Lung (tissue), 17 donors: ENCODE measurements at places on chromosomes 1 and 21. TPM values are rescaled to one million over a fixed set of nuclear protein-coding genes. Genes with fewer than 3 reads are reported as not detected.

- H3K4me3 ChIP-seq: no peak overlapping the region
- no peaks in the 10 kb centered on the region for H3K27me3 ChIP-seq
- H3K36me3 ChIP-seq: no peaks in the 10 kb centered on the region
These were observed 15.9 kb upstream of the EDN2 start for GRCh38 chr1:41500378-41500777.

FAM163A gene
- not detected for total RNA-seq

- no peak overlapping the region for H3K4me3 ChIP-seq
- H3K4me1 ChIP-seq: peaks cover 20% of the 10 kb centered on the region
- no peaks in the 10 kb centered on the region for H3K27me3 ChIP-seq
- no peak for DNase-seq
- H3K27ac ChIP-seq: no peak overlapping the region
- H3K36me3 ChIP-seq: no peaks in the 10 kb centered on the region
These were observed 79.5 kb upstream of the ZNF648 start for GRCh38 chr1:182141040-182141439.

DNA sequence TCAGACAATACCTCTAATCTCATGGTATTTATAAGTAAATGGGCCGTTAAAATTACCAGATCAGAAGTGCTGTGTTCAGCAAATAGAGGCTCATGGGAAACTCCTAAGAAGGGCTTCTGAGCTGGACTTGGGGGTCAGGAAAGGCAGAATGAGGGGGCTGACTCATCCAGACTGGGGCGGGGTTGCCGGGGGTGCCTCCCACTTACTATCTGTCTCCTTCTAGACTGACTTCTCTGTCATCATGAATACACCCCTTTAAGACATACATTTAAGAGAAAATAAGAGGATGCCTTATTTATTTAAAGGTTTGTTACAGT is 96.0 kb upstream of the ERRFI1 start:
- H3K4me1 ChIP-seq: no peaks in the 10 kb centered on the region
- peak overlapping the region; percentile 85 for H3K27ac ChIP-seq
- no peak overlapping the region for H3K4me3 ChIP-seq
- DNase-seq: no peak

DNA sequence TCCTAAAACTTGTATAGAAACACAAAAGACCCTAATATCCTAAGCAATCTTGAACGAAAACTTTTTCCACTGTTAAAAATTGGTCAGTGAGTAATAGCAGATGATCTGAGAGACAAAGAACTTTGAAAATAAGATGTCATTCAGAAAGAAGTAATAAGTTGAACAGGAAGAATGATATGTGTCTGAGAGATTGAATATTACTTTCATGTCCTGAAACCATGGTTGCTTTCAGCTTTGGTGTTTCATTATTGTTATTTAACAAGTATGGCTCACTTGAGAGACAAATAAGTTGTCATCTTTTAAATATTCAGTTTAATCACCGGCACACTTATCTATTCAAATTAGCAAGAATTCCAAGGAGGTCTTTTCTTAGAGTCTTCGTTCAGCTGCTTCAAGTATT is 11.4 kb downstream of the PRKACB start:
- H3K4me3 ChIP-seq: no peak overlapping the region
- DNase-seq: no peak
- no peaks in the 10 kb centered on the region for H3K4me1 ChIP-seq
- H3K27ac ChIP-seq: no peak overlapping the region
- no peaks in the 10 kb centered on the region for H3K27me3 ChIP-seq

- no peaks in the 10 kb centered on the region for H3K36me3 ChIP-seq
- no peak overlapping the region for H3K4me3 ChIP-seq
- no peak overlapping the region for H3K27ac ChIP-seq
- no peaks in the 10 kb centered on the region for H3K27me3 ChIP-seq
- H3K4me1 ChIP-seq: no peaks in the 10 kb centered on the region
- no peak for DNase-seq
These were observed 306.9 kb downstream of the ASTN1 start for GRCh38 chr1:176857632-176858031.

DNA sequence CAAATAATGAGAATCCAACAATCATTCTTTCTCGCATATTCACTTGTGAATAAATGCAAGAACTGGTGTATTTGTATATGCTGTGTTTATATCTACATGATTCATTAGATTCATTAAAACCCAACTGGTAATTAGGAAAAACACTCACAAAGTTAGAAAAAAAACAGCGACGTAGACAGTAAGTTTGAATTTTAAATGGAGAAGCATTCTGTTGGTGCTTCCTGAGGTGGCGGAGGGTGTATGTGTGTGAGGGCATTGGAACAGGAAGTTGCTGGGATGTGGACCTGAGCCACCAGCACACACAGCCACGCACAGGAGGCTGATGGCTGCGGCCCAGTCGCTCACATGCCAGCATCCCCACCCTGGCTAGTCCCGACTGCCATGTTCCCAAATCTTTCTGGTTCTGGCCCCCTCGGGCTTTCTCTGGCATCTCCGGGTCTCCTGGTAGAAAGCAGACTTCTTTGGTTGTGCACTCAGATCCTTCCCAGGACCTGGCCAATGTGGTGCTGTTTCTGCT is 121.6 kb upstream of the IRF2BP2 start:
- no peaks in the 10 kb centered on the region for H3K36me3 ChIP-seq
- no peak for DNase-seq
- H3K4me1 ChIP-seq: peaks cover 13% of the 10 kb centered on the region
- H3K27me3 ChIP-seq: no peaks in the 10 kb centered on the region

GRCh38 chr1:19384113-19384512 is 72.0 kb downstream of the SLC66A1 start:
- peaks cover 17% of the 10 kb centered on the region for H3K4me1 ChIP-seq
- no peaks in the 10 kb centered on the region for H3K27me3 ChIP-seq
- peaks cover 14% of the 10 kb centered on the region for H3K36me3 ChIP-seq
- no peak overlapping the region for H3K27ac ChIP-seq
- peak; percentile 52 for DNase-seq
- H3K4me3 ChIP-seq: no peak overlapping the region

- no peak overlapping the region for H3K4me3 ChIP-seq
- H3K4me1 ChIP-seq: peaks cover 6% of the 10 kb centered on the region
- no peaks in the 10 kb centered on the region for H3K27me3 ChIP-seq
- H3K36me3 ChIP-seq: no peaks in the 10 kb centered on the region
These were observed 29.4 kb upstream of the RBM15 start for GRCh38 chr1:110309767-110310166.

DYNLT4 gene
- total RNA-seq: 13.0 TPM

DNA sequence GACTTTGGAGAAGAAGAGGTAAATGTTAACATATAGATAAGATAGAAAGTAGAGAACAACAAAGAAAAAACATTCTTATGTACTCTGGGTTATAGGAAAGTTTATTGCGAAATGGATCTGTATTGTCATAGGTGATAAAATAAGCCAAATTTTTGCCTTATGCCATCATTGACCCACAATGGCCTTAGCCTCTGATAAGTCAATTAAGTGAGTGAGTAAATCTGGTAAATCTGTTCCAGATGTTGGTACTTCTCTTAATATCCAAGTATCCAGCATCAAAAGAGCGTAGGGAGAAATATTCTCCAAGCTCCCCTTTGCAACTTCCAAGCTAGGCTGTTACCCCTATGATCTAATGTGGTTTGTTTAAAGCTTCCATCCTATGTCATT is 38.3 kb upstream of the CLCA4 start:
- no peak overlapping the region for H3K4me3 ChIP-seq
- no peak for DNase-seq
- no peaks in the 10 kb centered on the region for H3K36me3 ChIP-seq

DNA sequence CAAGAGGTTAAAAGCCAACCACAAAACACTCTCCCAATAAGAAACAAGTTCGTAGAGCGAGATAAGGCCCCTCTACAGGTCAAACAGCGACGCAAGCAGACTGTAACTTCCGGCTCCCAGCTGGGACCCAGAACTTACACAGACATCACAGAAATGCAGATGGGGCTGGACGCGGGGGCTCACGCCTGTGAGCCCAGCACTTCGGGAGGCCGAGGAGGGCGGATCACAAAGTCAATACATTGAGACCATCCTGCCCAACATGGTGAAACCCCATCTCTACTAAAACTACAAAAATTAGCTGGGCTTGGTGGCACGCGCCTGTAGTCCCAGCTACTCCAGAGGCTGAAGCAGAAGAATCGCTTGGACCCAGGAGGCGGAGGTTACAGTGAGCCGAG is 11.1 kb downstream of the CCNL2 start:
- H3K4me3 ChIP-seq: no peak overlapping the region
- H3K4me1 ChIP-seq: no peaks in the 10 kb centered on the region
- no peak overlapping the region for H3K27ac ChIP-seq
- no peaks in the 10 kb centered on the region for H3K27me3 ChIP-seq
- no peak for DNase-seq
- H3K36me3 ChIP-seq: peaks cover 33% of the 10 kb centered on the region

MARK1 gene
- 4.7 TPM for total RNA-seq

- H3K36me3 ChIP-seq: no peaks in the 10 kb centered on the region
- no peak for DNase-seq
- H3K27me3 ChIP-seq: no peaks in the 10 kb centered on the region
- H3K27ac ChIP-seq: no peak overlapping the region
- H3K4me3 ChIP-seq: no peak overlapping the region
- peaks cover 46% of the 10 kb centered on the region for H3K4me1 ChIP-seq
These were observed 4.2 kb upstream of the DPT start for GRCh38 chr1:168733241-168733640.

DNA sequence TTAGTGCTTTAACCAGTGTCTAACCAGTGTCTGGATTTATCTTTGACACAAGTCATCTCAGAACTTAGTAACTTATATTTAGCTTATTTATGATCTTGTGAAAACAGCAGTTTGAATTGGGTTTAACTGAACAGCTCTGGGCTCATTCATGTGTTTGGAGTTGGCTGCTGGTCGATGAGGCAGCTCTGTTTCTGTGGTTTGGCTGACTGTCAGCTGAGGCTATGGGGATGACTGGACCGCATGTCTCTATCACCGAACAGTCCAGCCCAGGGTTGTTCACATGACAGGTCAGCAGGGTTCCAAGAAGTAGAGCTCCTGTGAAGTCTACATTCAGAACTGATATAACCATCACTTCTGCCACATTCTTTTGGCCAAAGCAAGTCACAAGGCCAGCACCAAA is 29.1 kb upstream of the C21orf91 start:
- H3K27ac ChIP-seq: no peak overlapping the region
- H3K4me3 ChIP-seq: no peak overlapping the region
- no peaks in the 10 kb centered on the region for H3K4me1 ChIP-seq
- no peaks in the 10 kb centered on the region for H3K27me3 ChIP-seq

DNA sequence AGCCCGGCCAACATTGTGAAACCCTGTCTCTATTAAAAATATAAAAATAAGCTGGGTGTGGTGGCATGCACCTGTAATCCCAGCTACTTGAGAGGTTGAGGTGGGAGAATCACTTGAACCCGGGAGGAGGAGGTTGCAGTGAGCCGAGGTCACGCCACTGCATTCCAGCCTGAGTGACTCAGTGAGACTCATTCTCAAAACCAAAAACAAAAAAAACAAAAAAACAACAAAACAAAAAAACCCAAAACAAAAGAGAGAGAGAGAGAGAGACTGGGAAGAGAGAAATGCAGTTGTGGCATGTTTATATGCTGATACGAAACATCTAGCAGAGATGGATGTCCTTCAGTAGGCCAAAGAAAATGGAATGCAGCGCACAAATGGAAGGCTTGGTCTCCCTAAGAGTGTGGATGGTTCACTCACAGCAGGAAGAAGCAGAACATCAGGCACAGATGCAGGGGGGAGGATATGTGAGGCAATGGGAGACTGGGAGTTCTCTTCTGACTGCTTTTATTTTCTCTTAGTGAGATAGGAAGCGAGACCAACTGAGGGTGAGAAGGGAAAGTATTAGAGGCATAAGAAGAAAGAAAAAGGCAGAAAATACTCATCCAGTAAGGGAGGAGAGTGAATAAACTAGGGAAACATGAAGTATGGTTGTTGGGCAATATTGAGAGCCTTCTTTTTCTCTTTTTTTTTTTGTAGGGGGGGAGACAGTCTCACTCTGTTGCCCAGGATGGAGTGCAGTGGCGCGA is 16.0 kb downstream of the THEM4 start:
- no peaks in the 10 kb centered on the region for H3K27me3 ChIP-seq
- H3K4me3 ChIP-seq: no peak overlapping the region

DNA sequence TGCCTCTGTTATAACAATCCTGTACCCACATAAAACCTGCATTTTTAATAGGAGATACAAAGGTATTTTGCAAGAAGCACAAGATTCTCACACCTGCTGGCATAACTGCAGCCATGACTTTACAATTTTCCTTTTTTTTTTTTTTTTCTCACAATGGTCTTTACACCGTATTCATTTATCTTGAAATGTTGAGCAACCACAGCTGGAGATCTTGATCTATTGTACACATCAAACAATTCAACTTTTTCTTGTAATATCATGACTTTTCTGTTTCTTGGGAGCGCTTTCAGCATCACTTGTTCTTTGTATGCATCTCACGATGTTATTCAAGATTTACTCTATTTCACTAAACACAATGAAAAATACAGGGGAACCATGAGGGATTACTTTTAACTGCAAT is 651.4 kb downstream of the KCNT2 start:
- no peak overlapping the region for H3K4me3 ChIP-seq
- H3K27ac ChIP-seq: no peak overlapping the region
